ENCODE measurements at places on chromosomes 13 and 19.

- no peak for DNase-seq
These were observed 15.1 kb upstream of the DACH1 start for GRCh38 chr13:71882120-71882519.

DNA sequence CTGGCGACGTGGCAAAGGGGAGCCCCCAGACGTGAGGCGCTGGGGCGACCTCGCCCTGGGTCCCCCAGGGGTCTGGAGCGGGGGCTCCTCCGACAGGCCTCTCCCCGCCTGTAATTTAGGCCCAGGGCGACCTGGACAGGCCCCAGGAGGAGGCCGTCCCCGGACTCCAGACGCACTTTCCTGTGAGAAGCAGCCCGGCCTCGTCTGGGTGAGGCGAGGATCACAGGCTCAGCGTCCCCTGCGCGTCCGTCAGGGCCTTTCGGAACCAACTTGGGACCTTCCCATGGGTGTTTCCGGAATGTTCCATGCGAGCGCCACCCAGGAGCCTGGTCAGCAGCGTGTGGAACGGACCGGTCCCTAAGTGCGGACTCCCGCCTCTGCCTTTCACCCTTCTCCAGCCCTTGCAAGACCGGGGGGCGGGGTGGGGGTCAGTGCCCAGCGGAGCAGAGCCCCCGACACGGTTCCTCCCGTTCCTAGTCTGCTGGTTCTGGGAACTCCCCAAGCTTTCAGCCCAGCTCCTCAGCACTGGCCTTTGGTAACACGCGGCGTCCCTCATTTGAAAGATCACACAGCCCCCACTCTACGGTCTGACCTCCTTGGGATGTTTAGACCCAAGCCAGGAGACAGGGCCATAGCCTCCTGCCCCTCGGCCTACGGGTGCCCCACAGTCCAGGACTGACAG is 1.1 kb upstream of the GRTP1 start:
- DNase-seq: no peak

DNA sequence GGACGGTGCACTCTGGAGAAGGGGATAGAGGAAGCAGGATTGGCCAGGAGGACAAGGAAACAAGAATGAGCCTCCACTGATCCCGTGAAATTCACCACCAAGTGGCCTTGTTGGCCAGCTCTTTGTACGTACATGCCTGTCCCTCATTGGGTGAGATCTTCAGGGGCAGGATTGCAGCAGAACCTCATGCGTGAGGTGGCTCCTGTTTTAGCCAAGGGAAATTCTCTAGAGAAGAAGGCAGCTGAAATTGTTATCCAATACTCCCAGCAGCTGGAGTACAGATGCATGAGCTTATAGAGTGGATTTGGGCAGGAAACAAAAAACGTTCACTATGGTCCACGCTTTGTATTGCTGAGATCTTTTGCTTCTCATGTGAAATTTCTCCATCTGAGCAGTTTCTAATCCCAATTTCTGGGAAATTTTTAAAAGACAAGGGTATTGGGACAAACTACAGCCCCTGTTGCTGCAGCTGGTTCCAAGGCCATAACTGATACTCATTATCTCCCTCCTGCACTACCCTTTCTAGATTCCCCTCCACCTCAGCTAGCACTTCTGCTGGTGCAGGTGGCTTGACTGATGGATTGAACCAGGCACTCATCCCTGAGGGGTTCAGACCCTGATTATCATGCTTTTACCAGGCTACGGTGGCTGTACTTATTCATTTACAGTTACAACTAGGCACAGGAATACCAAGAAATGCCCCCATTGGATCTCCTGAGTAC is 3.9 kb upstream of the RNF6 start:
- no peak for DNase-seq

- no peak for DNase-seq
These were observed 2.6 kb downstream of the KCNJ14 start for GRCh38 chr19:48458016-48458415.

DNA sequence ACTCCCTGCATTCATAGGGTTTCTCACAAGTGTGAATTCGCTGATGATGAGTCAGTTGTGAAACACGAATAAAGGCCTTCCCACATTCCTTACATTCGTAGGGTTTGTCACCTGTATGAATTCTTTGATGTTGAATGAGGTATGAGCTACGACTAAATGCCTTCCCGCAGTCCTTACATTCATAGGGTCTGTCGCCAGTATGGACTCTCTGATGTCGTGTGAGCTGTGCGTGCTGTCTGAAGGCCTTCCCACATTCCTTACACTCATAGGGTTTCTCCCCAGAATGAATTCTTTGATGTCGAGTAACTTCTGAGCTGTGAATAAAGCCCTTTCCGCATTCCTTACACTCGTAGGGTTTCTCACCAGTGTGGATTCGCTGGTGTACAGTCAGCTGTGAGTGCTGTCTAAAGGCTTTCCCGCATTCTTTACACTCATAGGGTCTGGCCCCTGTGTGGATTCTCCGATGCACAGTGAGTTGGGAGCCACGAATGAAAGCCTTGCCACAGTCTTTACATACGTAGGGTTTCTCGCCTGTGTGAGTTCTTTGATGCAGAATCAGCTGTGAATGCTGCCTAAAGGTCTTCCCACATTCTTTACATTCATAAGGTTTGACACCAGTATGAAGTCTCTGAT is 30.5 kb upstream of the COX7A1 start:
- DNase-seq: no peak

DNA sequence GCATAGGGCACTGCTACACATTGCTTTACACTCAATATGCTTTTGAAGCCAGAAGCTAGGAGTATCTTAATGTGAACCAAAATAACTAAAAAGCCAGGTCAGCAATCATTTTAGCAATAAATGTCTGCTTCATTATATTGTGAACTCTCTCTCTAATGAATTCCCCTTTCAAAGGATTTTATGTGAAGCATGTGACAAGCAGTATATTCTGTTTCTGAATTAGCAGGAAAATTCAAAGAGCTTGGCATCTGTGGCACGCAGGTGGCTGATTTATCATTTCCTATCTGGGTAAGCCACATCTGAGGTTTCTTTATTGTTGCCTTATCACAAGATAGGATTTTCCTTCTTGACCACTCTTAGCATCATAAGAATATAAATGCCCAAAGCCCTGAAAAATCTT is 56.8 kb upstream of the KLF12 start:
- DNase-seq: no peak

DNA sequence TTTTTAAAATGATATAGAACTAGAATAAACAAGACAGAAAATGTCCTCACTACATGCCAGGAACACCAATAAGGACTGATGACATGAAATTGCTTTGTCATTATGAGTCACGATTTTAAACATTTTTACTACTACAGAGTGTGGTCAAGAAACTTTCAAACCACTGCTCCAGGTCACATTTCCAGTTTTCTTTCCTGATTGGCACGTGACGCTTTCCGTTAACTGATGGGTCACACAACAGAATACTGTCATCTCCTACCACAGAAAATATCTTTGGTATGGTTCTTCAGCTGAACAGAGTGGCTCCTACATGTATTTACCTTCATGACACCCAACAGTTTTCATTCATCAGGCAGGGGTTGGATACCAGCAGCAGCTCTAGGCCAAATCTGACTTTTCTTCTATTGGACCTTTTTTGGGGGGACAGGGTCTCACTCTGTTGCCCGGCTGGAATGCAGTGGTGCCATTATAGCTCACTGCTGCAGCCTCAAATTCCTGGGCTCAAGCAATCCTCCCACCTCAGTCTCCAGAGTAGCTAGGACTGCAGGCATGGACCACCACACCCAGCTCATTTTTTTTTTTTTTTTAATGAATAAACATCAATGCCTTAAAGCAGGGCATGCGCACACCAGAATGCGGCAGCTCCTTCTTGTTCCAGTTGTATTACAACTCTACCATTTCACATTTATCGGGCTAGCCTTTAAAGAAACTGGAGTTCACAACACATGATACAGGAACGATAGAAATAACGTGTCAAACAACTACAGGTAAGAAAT is 147.4 kb downstream of the RNF17 start:
- no peak for DNase-seq

DNA sequence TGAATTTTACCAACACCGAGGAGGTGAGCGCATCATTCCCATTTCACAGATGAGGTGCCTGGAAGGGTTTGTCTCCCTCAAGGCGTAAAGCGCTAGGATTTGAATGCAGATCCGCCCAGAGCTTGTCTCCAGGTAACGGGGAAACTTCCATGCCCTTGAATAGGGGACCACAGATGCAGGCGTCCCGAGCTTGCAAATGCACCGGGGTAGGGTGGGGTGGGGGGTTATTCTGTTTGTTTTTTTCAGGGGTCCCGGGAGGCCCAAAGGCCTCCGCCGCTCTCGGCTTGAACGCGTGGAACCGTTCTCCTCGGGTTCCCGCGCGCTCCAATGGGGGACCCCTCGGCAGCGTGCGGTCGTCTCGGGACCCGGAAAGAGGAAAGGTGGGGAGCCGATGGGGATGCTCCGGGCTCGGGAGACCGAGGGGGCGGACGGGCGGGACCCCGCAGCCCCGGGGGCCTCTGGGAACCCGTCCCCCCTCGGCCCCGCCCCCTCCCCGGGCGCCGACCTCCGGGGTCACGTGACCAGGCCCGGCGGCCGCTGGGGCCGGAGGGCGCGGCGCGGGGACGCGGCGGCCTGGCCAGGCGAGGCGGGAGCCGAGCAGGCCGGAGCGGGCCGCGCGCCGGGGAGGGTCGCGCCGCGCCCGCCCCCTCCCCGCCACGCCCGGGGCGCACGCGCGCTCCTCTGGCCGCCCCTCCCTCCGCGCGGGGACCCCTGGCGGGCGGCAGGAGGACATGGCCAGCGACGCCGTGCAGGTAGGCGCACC is at the start of gene PKN1:
Gene PKN1 (plus strand): TSS at position 516 of the 763 bp plus-strand sequence. CDS start 216 bp downstream, at position 732.
- peak; percentile 33 for DNase-seq

GRCh38 chr19:10516671-10517286 is 468 bp downstream of the S1PR5 start:
- DNase-seq: no peak

GRCh38 chr13:100434010-100434763 is 154.4 kb downstream of the GGACT start:
- DNase-seq: no peak

- DNase-seq: peak; percentile 7
These were observed 129.5 kb downstream of the CYSLTR2 start for GRCh38 chr13:48783181-48783630.

DNA sequence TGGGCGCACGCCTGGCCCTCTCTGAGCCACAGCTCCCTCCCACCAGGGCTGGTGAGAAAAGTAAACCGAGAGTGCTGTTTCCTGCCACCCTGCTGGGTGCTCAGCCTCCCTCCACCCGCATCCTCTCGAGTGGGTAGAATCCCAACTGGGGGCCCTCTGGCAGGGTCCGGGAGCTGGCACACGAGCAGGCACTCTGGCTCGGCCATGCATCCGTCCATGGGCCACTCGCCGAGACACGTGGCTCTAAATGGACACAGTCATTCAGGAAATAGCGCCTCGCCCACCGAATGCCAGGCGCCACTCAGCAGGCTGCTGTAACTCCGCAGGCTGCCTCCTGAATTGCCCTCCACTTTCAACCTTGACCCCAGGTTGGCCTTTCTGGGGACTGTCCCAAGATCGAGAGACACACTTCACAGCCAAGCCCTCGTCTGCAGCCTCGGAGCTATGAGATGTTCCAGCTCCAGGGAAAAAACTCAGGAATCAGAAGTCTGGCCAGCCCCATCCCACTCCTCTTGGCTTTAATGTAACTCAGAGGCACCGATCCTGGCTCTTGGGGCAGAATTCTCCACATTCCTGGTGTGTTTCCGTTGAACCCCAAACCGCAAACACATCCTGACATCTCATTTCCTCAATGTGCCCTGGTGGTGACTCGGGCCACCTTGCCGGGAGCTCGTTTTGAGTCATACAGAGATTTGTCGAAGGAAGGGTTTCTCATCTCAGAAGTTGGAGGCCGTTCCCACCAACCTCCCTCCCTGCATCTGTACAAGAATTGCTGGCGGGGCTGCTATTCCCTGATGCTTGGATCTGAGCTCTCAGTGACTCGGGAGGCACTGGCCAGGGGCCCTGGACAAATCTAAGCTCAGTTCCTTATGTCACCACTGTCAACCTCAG is 14.1 kb downstream of the KLF2 start:
- no peak for DNase-seq

DNA sequence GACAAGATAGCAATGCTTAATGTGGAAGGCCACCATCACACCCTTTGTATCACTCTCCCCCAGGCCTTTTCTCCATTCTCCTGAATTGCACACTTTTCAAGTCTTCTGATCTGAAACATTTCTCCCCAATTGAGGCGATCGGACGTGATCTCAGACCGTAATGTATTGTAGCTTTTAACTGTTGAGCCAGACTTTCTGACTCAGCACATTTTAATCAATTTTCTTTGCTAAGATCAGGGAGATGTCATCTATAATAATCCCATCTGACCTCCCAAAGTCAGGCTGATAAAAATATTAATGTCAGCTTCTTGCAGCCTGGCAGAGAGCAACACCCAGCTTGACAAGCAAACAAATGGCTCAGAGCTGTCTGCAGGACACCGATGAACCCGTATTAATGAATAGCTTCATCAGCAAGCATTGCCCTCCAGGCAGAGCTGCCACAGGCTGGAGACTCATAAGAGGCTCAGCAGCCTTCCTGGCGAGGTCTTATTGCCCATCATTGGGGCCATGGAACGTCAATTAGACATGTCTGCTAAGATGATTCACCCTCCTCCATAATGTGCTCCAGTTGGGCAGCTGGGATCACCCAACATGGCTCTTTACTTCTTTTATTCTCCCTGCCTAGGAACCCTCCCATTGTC is 60.2 kb upstream of the UQCRFS1 start:
- no peak for DNase-seq

GRCh38 chr13:112928972-112929782 is 39.8 kb upstream of the MCF2L start:
- peak; percentile 47 for DNase-seq

- no peak for DNase-seq
These were observed 121.9 kb upstream of the MLNR start for GRCh38 chr13:49098198-49098597.

DNA sequence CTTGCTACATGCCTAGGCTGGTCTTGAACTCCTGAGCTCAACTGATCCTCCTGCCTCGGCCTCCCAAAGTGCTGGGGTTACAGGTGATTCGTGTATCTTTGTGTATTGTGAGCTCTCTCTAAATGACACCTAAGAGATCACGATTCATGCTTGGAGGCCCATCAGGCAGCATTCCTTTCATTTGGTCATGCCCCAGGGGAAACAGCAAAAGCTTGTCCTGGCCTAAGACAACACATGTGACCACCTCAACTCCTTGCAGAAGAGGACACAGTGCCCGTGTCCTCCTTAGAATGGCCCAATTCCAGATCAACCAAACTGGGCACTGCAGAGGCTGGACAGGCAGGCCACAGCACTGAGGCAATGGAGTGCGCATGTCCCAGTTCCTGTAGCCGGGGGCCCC is 32.5 kb downstream of the ZC3H4 start:
- DNase-seq: no peak

DNA sequence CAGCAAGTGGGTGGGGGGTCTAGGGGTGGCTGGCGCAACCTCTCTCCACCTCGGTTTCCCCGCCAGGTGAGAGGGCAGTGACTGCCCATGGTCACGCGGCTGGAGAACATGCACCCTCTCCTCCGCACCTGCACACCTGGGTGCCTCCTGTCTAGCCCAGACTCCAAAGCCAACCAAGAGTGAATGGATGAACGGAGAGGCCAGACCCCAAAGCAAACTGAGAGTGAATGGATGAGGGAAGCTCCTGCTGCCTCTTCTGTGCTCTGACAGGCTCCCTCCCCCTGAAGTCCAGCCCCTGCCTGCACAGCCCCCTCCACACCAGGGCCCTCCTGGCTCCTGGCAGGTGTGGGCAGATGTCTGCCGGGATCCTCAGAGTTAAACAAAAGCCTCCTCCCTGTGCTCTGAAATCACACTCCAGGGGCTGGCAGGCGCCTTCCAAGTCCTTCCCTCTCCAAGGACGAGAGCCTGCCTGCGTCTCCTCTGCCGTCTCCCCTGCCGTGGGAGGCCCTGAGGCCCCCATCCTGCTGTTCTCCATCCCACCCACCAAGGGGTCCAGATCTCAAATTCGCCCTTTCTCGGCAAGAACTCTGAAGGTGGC is 2.2 kb downstream of the SBNO2 start:
- DNase-seq: no peak

- no peak for DNase-seq
These were observed 5.3 kb upstream of the CD79A start for GRCh38 chr19:41871573-41872383.
